ENCODE measurements at places on chromosomes 16 and 17.

DNA sequence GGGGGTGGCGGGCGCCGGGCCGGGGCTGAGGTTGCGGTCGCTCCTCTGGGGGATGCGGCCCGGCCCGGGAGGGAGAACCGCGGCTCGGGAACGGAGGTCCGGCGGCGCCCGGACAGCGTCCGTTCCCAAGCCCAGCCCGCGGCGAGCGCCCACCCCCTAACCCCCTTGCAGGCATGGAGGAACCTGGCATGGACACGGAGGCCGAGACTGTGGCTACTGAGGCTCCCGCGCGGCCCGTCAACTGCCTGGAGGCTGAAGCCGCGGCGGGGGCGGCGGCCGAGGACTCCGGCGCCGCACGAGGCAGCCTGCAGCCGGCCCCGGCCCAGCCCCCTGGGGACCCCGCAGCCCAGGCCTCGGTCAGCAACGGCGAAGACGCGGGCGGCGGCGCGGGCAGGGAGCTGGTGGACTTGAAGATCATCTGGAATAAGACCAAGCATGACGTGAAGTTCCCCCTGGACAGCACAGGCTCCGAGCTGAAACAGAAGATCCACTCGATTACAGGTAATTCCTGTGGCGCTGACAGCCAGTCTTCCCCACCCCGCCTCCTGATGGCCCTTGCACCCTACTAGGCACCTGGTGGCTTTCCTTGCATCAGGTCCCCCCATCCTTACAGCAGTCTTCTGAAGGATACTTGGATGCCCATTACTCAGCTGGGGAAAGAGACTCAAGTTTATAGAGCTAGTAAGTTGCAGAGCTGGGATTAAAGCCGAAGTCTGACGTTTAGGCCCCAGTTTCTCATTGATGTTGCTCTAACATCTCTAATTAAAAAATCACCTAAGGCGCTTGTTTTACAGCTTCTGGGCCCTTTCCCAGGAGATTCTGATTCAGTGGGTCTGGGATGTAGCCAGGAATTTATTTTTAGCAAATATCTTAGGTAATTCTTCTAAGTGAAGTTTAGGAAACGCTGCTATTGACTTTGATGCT, 514 bp downstream of the UBFD1 start:
- DNase-seq = no peak

GRCh38 chr17:62822080-62822904, 14.2 kb upstream of the MARCHF10 start:
- no peak for DNase-seq

- no peak for DNase-seq
Measured at GRCh38 chr17:61714300-61714699, 123.3 kb upstream of the NACA2 start.

GRCh38 chr16:84907575-84907974, 87.8 kb downstream of the CRISPLD2 start:
- no peak for DNase-seq

DNA sequence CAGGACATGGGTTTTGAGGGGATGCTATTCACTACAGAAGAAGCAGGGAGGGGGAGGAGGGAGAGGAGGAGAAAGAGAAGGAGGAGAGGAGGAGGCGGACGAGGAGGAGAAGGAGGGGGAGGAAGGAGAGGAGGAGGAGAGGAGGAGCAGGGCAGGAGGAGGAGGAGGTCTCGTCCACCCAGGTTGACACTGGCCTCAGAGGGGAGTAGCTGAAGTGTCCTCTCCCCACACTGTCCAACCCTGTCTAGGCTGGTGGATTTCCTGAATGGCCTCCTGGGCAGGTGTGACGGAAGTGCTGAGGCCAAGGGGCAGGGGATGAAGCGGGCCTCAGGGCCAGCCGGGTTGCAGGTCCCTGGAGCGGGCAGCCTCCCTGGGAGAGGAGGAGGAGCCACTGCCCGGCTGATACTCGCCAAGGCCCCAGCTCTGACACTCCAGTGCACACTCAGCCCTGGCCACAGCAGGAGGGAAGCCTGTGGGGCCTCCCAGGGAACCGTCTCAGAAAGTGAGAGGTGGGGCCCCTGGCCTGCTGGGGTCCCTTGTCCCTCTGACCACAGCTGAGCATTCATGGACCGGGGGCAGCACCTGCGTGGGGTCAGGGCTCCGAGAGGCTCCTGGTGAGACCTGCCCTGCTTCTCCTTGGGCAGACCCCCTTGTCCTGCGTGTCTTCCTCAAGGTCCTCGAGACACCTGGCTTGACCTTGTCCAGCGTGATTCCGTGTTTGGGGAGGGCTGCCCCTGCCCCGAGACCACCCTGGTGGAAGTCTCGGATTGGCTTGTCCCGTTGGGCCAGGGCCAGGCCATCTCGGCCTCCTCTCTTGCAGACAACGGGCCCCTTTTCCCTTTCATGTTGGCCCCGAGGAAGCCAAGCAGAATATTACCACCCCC, 200.6 kb upstream of the CIBAR2 start:
- DNase-seq = no peak

DNA sequence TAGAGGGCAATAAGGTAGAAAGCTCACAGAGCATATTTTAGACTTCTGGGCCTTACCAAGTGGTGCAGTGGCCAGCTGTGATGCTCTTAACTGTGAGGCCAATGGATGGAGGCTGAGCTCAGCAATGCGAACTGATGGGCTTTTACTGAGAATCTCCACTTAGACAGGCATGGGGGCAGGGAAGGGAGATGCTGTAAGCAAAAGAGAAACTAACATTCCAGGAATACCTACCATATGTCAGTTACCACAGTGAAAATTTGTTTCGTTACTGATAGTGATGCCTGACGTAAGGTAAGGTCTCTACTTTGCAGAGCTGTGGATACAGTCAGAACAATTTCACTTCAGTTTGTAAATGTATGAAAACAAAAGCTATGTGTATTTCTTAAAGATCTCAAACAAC, 250.6 kb upstream of the ZFHX3 start:
- DNase-seq = peak; percentile 10

DNA sequence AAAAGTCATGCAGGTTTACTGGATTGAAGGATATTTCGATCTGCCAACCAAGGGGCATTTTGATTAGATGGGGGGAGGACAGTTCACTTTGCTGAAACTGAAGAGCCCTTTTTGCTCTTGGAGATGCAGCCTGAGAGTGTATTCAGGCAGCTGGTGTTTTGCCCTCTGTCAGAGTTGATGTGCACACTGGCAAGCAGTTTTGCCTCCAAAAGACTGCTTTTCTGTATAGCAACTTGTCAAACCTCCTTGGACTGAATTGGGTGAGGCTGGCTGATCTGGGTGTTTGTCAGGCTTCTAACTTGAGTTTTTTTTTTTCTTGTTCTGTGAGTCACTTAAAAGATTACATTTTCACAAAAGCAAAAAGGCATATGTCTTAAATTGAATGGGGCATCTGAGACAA, 22.6 kb upstream of the ANKFN1 start:
- DNase-seq = no peak

- DNase-seq = no peak
Measured at GRCh38 chr17:29483503-29483902, 83.3 kb downstream of the ABHD15 start.

- DNase-seq = peak; percentile 64
Measured at GRCh38 chr16:53949715-53950410, 245.9 kb downstream of the FTO start.

DNA sequence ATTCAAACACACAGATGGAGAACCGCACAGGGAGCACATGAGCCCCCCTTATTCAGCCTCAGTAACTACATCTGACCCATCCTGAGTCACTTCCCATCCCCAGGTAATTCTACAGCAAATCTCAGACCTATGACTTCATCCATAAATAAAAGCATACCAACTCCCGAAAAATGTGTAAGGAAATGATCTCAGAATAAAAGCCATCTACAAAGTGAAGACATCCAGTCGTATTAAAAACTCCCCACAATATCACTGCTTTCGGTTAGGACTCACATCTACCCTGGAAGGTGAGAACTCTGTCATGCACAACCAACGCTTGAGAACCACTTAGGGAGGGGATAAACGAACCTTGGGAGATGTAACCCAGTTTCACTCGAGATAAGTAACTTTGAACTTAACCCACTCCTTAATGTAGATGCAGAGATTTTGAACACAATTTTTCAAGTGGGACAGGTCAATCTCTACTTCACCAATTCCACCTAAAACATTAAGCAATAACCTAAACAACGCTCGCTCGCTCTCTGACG, 1.3 kb downstream of the USP36 start:
- DNase-seq = peak; percentile 31

DNA sequence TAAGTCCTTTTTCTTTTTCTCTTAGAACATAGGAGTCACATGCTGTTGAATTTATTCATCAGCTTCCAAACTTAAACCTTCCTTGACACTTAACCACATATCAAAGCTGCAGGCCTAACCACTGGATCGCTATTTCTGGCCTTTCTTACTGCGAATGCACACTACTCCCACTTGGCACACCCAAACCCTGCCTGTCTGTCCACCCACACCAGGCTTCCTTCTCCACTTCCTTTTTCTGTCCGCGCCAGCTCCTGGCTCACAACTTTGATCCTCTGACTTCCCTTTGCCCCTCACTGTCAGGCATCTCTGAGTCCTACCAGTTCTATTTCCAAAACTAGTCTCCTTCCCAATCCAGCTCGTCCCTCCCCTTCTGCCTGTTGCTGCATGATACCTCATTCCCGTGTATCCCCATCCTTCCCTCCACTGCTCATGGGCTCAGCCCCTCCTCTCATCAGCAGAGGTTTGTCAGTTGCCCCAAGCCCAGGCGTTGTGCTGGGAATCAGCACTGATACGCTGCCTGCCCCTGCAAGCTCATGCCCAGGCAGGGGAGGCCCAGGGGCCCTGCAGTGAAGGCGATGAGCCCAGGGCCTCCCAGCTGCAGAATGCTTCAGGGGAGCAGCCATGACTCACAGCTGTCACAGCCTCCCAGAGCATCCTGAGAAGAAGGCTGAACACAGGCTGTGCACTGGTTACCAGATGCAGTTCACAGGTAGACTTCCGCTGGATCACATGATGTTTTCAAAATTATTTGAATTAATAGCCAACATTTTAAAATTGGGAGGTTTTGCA, 179.8 kb downstream of the KATNIP start:
- no peak for DNase-seq

DNA sequence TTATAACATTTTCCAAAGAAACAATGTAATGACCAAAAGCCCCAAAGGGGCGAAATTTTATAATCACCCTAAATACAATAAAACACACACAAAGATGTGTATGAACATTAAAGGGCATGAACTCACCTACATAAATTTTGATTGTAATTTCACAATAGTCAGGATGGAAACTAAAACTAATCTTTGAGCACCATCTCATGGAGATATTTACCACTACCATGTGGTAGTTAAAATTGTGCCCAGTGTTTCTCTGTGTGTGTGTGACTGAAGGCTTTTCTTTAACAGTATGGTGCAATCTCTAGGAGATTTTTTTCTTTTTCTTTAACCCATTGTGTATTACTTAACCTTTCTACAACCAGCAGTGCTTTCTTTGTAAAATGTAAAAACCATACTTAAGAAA, 19.7 kb upstream of the MEIOC start:
- DNase-seq = peak; percentile 47

DNA sequence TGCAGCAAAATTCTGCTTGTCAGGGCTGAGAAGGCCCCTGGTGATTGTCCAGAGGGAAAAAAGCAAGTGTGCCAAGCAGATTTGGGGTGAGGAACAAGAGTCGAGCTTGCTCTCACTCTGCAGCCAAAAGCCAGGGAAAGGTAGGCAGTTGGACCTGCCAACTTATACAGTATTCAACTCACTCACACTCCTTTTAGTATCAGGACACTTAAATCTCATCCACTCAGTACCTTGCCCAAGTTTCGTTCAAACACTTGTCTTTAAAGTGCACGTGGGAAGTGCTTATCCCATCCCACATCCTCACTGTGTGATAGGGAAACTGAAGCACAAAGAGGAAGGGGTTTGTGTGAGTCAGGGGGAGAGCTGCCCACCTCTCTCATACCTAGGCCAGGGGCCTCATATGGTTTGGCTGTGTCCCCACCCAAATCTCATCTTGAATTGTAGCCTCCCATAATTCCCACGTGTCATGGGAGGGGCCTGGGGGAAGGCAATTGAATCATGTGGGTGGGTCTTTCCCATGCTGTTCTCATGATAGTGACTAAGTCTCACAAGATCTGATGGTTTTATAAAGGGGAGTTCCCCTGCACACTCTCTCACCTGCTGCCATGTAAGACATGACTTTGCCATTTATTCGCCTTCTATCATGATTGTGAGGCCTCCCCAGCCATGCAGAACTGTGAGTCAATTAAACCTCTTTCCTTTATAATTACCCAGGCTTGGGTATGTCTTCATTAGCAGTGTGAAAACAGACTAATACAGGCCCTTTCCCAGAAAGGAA, 25.6 kb upstream of the CES5A start:
- no peak for DNase-seq

GRCh38 chr17:69503711-69504110, 89.2 kb downstream of the MAP2K6 start:
- DNase-seq = no peak

GRCh38 chr17:80751070-80751945, 206.7 kb downstream of the RPTOR start:
- no peak for DNase-seq

DNA sequence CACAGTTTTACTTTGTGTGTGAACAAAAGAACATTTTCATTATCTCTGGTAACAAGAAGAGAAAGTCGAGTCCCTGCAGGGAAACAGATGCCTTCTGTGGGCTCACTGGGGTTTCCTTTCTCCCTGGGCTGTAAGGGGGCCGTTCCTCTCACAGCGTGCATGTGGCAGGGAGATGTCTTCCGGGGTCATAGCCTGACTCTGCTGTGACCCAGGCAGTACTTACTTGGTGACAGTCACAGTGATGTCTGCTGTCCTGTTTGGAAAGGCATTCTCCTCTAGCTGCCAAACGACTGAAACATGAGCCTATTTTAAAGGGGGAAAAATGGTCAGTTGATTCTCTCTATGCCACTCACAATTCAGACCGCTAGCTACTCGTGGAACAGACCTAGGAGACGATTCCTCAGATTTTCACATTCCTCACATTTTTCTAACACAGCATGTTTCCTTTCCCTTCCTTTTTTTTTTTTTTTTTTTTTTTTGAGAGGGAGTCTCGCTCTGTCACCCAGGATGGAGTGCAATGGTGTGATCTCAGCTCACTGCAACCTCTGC, 7.3 kb downstream of the HASPIN start:
- DNase-seq = no peak

- DNase-seq = no peak
Measured at GRCh38 chr16:13999895-14000425, 71.2 kb upstream of the MRTFB start.

GRCh38 chr17:16068323-16068722, 68.7 kb downstream of the TTC19 start:
- DNase-seq = no peak

All from NCI-H524 (cell line).